ACHN (cell line): ENCODE measurements at places on chromosomes 5 and 9.

- DNase-seq = no peak
Observed at GRCh38 chr5:177538876-177539275, 15.5 kb downstream of the FAM193B start.

- DNase-seq = no peak
Observed at GRCh38 chr5:32805971-32806638, 95.0 kb downstream of the NPR3 start.

GRCh38 chr5:22471154-22471553 is 382.0 kb downstream of the CDH12 start:
- no peak for DNase-seq

DNA sequence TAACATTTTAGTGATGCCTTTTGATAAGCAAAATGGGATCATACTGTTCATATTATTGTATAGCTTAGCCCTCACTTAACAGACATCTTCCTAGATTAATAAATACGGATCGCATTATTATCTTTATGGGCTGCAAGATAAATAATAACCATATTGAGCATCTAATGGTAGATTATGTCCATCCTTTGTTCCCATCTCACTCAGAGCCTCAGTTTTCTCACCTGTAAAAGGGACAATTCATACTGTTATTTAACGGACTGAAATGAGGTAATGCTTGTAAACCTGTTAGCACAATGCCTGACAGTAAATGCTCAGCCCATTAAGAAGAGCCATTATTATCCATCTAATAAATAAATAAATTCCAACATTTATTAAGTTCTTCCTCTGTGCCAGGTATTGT is 3.0 kb upstream of the RPL26L1 start:
- DNase-seq = no peak

DNA sequence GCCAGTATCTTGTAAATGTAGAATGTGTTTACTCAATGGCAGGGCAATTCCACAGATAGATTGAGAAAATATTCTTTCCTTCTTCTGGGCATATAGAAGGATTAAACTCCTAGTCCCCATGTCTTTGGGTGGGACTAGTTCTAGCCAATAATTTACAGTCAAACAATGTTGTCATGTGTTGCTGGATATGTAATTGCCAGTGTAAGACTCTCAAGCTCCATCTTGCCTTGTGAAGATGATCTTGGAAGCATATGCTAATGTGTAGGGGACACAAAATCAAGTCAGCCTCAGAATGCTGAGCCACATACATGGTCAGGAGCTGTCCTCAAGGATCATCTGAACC is 386.9 kb downstream of the CETN3 start:
- DNase-seq = no peak

- no peak for DNase-seq
Observed at GRCh38 chr5:67104859-67105258, 91.7 kb downstream of the CD180 start.

DNA sequence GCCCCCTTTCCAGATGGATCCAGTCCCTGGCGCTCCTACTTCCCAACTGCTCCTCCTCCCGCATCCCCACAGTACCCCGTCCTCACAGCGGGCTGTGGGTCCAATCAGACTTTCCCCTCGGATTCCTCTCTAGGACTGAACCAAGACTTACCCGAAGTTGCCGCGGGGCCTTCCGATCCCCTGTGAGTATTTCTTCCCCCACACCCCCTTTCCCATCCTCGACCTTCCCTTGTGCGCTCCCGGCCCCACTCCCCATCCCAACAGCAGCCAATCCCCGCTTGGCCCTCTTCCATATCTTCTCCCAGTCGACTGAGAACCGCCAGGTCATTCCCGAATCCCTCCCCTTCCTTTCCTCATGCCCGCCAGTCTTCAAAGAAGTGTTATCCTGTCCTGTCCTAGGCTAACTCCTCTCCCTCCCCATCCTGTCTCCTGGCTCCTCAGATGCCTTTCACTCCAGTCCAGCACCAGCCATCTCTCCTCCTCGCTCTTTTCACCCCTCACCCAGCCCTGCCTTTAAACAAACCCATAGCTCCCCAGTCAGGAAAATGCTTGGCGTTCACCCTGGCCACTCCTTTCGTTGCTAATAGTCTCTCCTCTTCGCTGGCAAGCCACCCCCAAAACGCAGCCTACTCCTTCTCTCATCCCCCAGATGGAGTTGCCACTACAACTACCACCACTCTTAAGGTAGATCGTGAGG is 646 bp downstream of the SWI5 start:
- DNase-seq = peak; percentile 25

DNA sequence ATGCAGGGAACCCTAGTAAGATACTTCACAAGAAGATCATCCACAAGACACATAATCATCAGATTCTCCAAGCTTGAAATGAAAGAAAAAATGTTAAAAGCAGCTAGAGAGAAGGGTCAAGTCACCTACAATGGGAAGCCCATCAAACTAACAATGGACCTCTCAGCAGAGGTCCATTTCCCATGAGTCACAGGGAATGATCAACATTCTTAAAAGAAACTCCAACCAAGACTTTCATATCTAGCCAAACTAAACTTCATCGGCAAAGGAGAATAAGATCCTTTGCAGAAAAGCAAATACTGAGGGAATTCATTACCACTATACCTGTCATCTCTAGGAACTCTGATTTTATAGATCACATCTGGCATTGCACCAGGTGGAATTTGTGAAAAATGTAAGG is 52.9 kb upstream of the SPATA31E1 start:
- no peak for DNase-seq

DNA sequence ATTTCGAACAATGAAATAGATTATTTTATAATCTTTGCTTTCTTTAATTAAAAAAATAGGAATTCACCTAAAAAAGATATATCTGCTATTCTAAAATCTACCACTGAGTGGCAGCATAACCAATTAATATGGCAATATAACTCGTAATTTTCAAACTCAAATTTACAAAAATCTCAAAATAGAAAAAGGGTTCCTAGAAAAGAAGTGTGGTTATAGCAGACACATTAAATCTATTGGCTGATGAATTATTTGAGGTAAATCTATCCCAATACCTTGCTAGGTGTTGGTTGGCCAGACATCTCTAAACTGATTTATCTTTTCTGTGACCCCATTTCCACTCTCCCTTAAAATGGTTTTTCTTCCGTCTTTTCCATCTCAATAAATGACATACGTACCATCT is 30.2 kb upstream of the NRG2 start:
- DNase-seq = peak; percentile 13

DNA sequence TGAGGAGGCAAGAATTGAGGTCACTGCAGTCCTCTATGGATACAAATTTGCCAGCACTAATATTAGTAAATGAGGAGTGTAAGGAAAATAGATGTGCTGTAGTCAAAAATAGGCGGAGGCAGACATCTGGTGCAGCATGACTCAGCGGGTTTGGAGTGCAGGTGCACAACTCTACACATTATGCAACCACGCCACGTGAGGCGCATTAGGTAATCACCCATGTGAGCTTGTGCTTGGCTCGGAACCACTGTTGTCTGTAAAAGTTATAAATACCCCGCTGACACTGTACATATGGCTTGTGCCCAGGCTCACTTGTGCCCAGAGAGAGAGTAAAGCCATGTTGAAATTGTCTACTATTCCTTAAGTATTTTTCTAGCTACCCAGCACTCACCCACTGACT is 623.5 kb upstream of the NUDT12 start:
- DNase-seq = no peak

GRCh38 chr5:125634216-125634835 is 788.9 kb upstream of the GRAMD2B start:
- no peak for DNase-seq

- no peak for DNase-seq
Observed at GRCh38 chr9:112296929-112297328, 36.5 kb downstream of the PTBP3 start.

DNA sequence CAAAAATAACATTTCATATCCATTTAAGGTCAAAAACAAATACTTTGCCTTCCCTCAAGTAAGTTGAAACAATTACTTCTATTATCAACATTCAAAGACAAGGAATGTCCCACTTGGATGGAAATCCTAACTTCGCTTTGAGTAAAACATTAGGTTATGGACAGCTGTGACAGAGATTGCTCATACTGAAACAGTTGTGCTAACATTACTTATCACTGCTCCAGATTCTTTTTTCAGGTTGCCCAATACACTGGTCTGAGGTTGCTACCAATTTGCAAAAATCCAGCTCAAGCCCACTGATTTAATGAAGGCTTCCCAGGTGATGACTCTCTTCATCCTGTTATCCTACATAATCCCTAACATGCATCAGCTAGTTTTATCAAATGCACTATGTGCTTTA is 98.3 kb downstream of the UBAP2 start:
- DNase-seq = no peak

DNA sequence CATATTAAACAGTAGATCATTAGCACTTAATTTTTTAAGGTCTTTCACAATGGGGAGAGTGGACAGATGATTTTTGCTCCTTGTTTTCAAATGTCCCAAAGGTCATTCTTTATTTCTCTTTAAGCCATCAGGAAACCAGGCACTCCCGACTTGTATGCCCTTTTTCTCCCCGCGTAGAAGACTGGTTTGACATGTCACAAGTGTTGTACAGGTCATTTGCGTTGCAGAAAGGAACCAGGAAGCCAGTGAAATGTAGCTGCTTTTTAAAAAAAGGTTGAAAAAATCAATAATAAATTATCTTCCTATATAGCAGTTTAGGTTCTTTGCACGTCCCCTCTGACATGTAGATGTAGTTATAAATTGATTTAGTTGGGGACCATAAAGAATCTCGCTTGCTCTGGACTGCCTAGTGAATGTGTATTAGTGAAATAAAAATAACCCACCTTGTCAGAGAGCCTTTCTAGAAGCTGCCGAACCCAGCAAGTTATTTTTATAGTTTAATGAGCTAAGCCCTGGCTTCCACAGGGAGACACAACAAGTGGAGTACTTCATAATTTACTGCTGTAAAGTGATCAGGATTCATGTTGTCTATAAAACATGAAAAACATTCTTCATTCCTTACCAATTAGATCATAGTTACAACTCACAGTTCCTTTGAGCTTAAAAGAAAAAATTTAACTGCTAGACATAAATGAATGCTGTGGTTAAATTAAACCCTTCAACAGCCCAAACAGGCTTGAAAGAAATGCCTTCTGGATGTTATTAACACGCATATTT is 404.6 kb downstream of the CSNK1G3 start:
- peak; percentile 47 for DNase-seq

- no peak for DNase-seq
Observed at GRCh38 chr9:277601-278295, 63.1 kb downstream of the DOCK8 start.

- peak; percentile 25 for DNase-seq
Observed at GRCh38 chr5:20556115-20556763, 568.2 kb upstream of the CDH18 start.

DNA sequence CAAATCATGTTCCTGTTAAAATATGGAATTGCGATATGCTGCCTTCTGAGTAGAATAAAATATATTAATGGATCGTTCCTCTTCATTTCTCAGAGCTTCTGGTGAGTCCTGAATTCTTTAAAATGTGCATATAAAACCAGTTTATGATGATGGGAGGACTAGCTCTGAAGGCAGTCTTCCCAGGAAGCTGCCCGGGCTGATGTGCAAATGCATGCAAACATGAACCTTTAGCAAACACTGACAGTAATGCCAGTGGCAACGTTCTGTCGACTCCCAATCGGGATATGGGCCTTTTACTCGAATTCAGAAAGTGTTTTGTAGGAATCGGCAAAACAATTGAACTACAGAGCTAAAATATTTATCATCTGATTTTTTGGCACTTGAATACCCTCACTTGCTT is 93.6 kb downstream of the TLE4 start:
- DNase-seq = no peak

- no peak for DNase-seq
Observed at GRCh38 chr5:133426264-133426663, 186.1 kb downstream of the FSTL4 start.

GRCh38 chr5:68268101-68268851 is 52.7 kb downstream of the PIK3R1 start:
- no peak for DNase-seq

DNA sequence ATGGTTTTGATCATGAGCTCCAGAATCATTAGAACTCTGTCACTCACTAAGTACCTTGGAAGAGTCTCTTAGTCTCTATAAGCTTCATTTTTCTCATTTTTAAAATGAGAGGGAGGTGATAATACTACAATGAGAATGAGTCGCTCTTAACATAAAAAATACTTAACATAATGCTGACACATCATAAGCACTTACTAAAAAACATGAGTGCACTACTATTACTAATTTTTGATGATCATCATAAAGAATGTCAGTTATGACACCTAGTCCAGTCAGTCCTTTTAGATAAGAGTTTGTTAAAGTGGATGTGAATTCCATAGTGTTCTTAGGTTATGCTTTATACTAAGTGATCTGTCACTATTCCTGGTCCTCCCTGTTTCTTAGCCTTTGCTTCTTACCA is 200.4 kb upstream of the SLC24A2 start:
- DNase-seq = no peak

- no peak for DNase-seq
Observed at GRCh38 chr5:72822944-72823343, 6.5 kb downstream of the TNPO1 start.

DNA sequence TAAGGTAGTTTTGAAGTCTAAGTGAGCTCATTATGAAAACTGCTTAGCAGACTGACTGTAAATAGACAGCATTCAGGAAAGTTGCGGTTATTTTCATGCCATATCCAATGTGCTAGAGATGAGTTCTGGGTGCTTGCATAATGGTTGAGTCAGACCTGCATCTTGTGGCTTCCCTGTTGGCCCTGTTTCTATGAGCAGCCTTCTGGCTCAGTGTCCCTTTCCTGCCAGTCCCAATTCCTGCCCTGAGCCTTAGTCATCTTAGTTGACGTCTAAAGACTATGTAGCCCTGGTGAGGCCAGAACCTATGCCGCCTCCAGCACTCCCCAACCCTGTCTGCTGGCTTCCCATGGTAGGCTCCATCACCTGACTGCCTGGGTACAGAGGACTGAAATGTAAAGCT is 76.3 kb upstream of the TNFSF8 start:
- DNase-seq = no peak

DNA sequence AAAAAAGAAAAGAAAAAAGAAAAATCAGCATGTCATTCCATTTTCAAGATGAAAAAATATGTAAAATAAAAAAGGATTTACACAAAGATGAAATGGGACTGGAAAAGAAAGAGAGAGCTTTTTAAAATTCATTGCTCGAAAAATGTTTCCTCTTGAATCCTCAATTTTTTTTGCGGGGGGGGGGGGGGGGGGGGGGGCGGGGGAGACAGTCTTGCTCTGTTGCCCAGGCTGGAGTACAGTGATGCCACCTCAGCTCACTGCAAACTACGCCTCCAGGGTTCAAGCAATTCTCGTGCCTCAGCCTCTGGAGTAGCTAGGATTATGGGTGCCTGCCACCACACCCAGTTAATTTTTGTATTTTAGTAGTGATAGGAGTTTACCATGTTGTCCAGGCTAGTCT is 16.5 kb downstream of the PFDN1 start:
- DNase-seq = no peak

- no peak for DNase-seq
Observed at GRCh38 chr9:133113949-133114885, 6.8 kb downstream of the RALGDS start.

DNA sequence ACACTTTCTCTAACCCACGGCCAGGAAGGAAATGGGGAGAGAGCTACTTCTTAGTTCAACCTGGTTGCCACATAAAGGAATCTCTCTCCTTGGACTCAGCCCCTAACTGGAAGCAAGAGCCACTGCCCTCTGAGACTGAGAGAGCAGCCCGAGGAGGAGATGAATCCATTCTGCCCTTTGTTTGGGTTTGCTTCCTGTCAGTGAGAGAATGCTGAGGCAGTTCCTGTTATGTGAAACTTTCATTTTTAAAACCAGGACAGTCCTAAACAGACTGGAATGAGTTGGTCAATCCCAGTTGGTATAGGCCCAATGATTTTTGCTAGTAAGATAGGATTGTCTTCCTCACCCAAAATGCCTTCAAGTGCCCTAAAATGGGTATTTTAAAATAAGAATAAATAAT is 205.1 kb downstream of the NTRK2 start:
- no peak for DNase-seq

GRCh38 chr9:120853198-120853597 is 10.5 kb upstream of the PSMD5 start:
- no peak for DNase-seq
